Stimulated activated CD4-positive, alpha-beta T cell treated with anti-CD3 and anti-CD28 coated beads, Interleukin-1b, Interleukin-23, amount 100 ng/mL, for 24 hours (primary cell): ENCODE measurements at places on chromosomes 12 and 14.
A peak's percentile ranks its signal among the peaks of the same experiment; 100 is the strongest.

DNA sequence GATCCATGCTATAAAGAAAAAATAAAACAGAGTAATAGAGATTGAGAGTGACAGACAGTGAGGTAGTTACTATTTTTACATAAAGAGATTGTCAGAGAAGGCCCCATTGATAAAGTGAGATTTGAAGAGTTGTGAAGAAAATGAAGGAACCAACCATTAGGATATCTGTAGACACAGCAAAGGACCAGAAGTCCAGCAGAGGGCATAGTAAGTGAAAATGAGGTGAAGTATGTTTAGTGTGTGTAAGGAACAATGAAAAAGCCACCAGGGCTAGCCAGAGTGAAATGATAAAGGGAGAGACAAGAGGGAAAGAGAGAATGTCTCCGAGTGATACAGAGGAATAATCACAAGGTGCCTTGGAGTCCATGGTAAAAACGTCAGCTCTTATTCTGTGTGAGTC, 411.0 kb downstream of the NELL2 start:
- DNase-seq, result no peak

DNA sequence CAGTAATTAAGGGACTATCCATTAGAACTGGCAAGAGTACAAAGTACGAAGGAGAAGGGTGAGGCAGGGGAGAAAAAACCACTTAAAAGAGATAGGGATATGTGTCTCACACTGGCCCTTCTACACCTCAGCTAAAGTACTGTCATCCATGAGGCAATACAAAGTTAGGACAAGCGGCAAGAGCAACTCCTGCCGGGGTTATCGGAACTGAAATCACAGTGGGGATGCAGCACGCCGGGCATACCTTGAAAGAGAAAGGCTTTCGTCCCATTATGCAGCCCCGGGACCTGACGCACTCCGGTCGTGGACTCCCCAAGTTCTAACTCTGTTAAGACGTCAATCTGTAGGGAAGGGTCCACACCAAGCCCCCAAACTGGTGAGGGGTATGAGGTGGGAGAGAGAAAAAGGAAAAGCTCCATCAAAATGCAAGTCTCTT, 1.1 kb downstream of the NELL2 start:
- no peak for DNase-seq

GRCh38 chr12:104243551-104243950, 28.0 kb downstream of the TXNRD1 start:
- no peak for DNase-seq

DNA sequence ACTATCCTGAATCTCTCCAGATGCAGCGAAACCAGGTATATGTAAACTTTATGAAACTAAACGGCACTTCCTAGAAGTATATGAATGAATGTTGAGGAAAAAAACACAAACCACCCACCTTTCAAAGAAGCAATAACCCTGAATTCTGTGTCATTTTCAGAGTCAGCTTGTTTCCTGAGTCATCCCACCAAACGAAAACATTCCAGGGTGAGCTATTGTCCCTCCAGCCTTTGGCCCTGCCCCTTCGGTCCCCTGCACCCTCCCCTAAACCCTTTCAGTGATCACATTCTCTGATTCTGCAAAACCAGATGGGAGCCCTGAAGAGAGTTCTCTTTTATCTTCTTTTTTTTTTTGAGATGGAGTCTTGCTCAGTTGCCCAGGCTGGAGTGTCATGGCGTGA, 202.6 kb upstream of the ALG10B start:
- no peak for DNase-seq

DNA sequence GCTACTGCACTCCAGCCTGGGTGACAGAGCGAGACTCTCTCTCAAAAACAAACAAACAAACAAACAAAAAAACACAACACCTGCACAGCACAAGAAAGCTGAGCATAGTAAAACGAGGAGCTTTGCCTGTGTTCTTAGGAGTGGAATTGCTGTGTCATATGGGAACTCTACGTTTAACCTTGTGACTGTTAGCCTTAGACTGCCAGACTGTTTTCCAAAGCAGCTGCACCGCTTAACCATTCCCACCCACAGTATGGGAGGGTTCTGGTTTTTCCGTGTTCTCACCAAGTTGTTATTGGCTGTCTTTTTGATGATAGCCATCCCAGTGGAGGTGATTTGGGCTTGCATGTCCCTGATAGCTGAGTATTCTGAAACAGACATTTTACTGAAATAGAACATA, 9.2 kb downstream of the WNT5B start:
- no peak for DNase-seq

GRCh38 chr14:105863296-105864108, 337.1 kb downstream of the TMEM121 start:
- no peak for DNase-seq

DNA sequence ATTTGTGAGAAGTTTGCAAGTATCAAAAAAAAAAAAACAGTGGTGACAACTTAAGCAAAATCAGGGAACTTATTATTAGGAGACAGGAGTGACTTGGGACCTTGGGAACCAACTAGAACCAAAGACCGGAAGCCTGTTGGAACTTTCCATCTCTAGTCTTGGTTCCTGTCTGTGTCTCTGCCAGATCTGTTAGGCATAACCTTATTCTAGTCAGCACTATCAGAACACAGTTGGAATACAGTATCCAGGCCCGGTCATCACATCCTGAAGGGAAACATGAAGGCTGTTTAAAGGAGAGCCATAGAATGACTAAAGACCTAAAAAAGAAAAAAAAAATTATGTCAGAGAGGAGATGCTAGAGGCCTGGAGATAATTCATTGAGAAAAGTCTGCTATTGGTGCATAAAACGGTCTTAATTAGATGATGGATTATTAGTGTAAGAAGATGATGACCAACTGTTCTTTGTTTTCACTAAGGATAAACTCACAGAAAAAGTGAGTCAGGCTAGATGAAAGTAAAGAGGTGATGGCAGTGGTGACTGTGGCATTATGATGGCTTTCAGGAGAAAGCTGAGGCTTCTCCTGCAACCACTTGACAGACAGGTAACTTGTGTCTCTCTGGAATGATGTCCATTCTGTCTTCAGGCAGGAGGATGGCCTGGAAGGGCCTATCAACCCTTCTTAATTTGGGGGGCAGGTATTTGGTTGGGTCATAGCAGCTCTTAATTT, 28.2 kb downstream of the DACT1 start:
- DNase-seq, result no peak

DNA sequence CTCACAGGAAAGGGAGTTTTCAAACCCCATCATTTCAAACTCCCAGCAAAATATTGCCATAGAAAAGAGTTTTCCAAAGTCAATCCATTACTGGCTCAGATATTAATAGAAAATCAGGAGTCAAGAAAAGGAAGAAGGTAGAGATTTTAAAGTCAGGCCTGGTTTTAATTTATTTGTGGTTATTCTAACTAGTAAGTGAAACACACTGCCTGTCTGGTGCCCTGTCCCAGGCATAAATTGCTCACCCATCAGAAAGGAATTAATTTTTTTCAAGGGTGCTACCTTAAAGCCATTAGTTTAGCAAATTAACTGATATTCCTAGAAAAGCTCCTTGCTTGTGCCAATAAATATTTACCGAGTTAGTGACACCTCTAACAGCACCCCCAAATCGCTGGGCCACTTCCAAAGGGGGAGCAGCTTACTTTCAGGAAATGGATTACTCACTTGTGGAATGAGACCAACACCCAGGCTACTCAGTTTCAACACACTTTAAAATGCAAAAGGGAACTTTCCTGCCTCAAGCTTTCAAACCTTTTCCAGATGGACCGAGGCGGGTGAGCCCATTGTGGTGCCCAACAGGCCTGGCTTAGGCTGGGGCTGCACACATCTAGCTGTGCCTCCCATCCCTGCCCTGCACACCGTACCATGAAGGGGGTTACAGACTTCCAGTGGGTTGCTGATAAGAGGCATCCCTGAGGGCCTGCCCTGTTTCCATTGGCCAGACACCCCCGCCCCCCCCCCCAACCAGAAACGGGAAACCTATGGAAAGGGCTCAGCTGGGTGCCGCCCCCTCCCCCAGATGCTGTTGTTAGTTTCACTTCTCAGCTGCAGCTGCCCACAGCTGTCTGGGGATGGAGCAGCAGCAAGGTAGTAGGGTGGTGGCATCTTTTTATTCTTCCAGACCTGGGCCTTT, 117.2 kb downstream of the SAMD4A start:
- DNase-seq, result no peak

DNA sequence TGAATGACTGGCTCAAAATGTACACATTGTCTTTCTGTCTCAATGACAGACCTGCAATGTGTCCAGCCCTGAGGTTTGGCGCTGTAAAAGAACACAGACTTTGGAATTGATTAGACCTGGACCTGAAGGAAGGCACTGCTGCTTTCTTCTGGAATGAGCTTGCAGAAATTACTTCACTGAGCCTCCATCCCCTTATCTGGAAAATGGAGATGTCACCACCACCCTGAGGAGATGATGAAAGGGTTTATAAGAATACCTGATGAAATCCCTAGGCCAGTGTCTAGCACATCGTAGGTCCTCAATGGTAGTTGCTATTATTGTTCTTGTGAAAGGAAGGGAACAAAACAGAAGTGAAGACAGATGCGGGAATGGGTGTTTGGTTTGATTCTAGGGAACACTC, 9.7 kb upstream of the WSB2 start:
- no peak for DNase-seq

DNA sequence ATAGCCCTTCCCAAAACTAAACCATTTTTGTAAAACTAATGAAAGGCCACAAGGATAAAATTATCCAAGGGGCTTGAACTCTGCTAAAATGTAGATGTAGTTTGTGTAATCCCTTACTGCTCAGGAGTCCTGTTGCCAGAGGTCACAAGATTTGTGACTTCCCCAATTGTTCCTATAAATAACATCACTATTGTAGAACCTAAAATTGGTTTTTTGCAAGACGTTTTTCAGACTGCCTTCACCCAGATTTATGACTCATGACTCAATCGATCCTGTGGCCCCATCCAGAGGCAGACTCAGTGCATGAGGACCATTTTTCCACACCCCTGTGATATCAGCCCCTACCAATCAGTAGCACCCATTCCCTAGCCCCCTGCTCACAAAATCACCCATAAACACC, 61.5 kb upstream of the RASSF8 start:
- DNase-seq, result no peak

- DNase-seq, result no peak
These were observed 4.0 kb downstream of the CRIP2 start for GRCh38 chr14:105478398-105479251.

DNA sequence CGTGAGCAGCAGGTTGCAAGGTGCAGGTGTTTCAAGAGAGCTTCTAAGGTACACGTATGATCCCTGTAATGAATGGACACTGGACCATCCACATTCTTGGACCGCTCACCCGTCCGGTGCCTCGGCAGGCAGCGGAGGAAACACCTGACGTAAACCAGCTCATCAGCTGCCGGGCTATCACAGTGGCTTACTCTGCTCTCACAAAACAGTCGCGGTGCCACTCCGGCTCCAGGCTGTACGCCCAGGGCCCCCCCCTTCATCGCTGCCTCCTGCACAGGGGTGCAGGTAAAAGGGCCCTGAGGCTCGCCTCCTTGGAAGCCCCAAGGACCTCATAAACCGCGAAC, 436 bp downstream of the VPS33A start:
- DNase-seq, result peak; percentile 16

- no peak for DNase-seq
These were observed 2.5 kb upstream of the HOXC6 start for GRCh38 chr12:54025499-54026405.

GRCh38 chr14:57189070-57189469, 79.6 kb downstream of the EXOC5 start:
- no peak for DNase-seq
